ENCODE measurements at places on chromosomes 12 and 14.

GRCh38 chr14:61939776-61940175, 177.6 kb downstream of the SNAPC1 start:
- DNase-seq: no peak

DNA sequence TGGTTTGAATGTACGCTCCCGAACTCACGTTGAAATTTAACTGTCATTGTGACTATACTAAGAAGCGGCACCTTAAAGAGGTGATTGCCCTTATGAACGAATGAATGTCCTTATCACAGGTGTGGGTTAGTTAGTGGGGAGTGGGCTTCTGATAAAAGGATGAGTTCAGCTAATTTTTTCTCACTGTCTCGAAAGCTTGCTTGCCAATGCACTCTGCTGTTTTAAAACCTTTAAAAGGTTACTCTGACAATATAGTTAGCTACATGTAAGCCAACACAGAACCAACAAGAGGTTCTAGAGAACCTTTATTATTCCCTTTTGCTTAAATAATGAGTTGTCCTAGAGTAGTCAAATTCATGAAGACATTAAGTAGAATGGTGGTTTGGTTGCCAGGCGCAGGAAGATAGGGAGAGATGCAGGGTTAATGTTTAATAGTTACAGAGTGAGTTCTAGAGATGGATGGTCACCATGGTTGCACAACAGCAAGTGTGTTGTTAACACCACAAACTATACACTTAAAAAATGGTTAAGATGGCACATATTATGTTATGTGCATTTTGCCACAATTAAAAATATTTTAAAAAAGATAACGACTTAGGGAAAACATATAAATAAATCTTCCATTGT, 26.3 kb downstream of the RTN1 start:
- DNase-seq: peak; percentile 67

DNA sequence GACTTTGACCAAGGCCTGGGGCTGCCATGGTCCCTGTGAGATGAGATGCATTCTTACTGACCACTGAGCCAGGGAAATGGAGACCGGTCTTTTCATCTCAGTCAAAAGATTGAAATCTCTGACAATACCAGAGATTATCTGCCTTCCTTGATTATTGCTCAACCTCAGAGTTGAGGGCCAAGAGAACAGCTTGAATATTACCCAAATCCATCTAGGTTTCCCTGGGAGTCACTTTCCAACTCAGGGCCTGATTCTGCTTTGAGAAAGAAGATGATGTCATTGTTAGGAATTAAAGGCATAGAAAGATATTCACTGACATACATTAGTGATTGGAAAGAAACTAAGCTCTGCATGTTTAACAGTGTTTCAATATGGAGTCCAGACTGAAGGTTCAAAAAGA, 515.9 kb upstream of the TBX3 start:
- DNase-seq: no peak

DNA sequence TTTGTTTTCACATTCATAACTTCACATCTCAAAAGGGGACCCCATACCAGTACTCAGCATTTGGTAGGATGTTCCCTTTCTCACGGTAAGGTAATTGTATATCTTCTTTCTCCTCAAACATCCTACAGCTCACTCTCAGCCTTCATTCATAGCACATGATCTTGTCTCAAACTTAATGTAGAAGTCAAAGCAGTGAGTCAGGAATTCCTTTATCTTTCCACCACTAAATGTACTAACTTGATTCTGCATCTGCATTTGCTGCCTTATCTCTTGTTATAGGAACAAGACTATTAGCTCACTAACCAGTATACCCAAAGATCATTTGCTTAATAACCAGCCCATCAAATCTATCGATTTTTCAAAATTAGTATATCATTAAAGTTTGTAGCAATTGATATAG, 22.9 kb downstream of the CPSF2 start:
- no peak for DNase-seq

GRCh38 chr14:20743556-20743955, 2.1 kb upstream of the EDDM3A start:
- no peak for DNase-seq

DNA sequence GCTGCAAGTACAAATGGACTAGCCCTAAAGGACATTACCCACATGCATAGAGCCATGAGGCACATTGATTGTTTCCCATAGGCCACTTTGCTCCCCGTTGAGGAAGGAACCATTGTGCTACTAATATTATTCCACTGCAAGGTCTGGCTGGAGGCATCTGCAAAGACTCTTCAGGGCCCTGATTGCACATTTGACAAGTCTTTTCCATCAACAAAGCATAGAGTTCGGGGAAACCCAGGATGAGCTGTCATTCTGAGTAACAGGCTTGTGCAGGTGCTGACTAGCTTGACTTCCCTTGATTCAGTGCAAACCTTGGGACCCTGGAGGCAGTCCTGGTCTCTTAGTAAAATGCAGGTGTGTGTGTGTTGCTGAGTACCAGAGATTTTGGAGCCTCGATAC, 73.8 kb downstream of the SUSD6 start:
- peak; percentile 75 for DNase-seq

- DNase-seq: no peak
Observed at GRCh38 chr14:71235875-71236274, 328.6 kb downstream of the PCNX1 start.

GRCh38 chr14:105163040-105163742, 5.4 kb downstream of the JAG2 start:
- peak; percentile 37 for DNase-seq

DNA sequence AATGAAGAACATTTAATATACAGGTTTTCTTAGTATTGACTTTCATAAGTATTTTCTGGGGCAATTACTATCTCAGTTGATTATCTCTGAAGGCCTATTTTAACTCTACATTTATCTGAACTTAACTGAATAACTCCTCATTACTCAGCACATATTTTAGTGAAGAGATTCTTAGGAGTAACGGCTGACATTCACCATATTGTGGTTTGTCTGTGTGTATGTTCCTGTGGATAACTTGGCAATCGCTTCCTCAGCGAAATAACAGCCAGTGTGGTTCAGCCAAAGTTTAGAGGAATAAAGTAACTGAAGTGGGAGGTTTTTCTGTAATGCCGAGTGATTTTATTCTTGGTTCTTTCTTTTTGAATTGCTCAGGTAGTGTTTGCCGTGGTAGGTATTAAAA, 168.0 kb downstream of the RAD51B start:
- DNase-seq: no peak

DNA sequence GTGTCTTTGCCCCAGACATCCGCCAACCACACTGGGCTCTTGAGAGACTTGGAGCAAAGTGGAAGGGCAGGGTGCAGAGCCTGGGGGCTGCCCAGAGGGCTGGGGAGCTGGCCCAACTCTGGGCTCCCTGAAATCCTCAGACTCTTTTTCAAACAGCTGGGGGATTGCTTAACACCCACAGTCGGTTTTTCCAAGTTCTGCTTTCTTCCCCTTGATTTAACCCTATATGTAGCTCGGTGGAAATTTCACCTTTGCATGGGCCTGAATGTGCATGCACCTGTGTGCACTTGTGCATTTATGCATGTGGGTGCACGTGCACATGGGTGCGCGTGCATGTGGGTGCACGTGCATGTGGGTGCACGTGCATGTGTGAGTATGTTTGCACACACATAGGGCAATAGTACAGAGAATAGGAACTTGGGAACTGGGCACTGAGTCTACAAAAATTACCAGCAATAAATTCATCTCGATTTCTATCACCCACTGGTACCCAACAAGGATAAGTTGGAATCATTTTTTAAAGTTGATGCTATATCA, 52.3 kb upstream of the RFLNA start:
- no peak for DNase-seq

DNA sequence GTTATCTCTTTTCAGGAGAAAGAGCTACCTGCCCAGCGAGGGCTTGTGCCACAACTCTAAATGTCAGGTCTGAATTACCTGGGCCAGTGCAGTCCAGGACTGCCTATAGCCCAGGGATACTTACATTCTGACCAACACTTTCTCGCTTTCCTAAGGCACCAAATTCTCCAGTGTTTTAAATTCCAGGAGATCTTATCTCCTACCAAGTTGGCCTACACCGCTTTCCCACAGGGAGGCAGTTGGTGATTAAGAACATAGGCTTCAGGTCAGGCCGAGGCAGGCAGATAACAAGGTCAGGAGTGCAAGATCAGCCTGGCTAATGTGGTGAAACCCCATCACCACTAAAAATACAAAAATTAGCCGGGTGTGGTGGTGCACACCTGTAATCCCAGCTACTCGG, 41.1 kb downstream of the RPS29 start:
- no peak for DNase-seq

DNA sequence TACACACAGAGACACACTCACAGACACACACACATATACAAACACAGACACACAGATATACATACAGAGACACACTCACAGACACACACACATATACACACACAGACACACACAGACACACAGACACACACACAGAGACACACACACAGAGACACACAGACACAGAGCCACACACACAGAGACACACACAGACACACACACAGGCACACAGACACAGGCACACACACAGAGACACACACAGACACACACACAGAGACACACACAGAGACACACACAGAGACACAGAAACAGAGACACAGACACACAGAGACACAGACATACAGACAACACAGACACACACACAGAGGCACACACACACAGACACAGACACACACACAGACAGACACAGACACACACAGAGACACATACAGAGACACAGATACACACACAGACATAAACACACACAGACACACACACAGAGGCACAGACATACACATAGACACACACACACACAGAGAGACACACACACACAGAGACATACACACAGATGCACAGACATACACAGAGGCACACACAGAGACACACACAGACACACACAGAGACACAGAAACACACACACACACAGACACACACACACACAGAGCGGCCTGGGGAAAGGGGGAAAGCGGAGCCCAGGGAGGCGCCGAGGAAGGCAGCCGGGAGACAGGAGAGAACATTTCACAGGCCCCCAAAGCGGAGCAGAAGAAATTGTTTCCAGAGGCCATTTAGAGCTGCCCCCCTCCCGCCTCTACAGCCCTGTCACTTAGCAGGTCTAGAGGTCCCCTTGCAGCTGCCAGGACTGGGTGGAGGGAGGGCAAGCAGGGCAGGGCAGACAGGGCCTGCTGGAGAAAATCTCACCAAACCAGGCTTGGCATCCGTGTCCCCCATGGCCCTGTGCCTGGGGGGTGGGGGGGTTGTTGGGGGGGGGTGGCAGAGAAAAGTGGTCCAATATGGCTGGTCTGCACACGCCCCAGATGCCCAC, 38.9 kb downstream of the SERPINA3 start:
- DNase-seq: no peak

- no peak for DNase-seq
Observed at GRCh38 chr12:12877781-12878455, 13.4 kb upstream of the GPRC5A start.

- DNase-seq: no peak
Observed at GRCh38 chr12:87511371-87511770, 517.8 kb downstream of the C12orf50 start.

GRCh38 chr12:91854725-91855124, 290.9 kb downstream of the BTG1 start:
- DNase-seq: no peak

DNA sequence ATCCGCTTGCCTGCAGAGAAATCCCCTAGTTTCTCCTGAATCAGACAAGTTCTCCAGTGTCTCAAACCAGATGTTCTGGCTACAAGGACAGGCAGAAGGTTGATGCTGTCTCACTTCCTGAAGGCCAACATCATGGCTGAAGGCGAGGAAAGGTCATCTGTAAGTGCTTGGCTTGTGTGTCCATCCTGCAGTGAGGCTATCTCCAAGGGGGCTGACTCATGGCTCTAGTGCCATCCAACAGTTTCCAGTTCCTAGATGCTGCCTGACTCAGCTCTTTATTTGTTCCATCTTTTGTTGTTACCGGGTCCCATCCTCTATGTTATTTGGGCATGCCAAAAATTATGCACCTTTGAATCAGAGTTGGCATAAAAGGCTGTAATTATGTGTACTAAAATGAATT, 232.1 kb upstream of the TBX3 start:
- DNase-seq: no peak

DNA sequence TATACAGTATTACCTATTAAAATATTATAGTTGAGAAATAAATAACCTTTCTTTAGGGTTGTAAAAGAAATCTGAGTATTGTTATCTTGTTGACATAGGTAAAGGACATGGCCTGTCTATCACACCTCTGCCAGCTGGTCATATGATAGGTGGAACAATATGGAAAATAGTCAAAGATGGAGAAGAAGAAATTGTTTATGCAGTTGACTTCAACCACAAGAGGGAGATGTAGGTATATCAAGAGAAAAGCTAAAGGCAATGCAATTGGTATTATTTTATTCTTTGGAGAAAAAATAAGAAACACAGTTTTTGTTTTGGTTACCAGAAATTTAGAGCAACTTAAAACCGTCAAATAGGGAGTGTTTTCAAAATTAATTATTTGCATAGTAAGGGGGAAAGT, 13.5 kb downstream of the CPSF2 start:
- peak; percentile 71 for DNase-seq

- no peak for DNase-seq
Observed at GRCh38 chr12:121592320-121592719, 11.5 kb upstream of the KDM2B start.

- DNase-seq: no peak
Observed at GRCh38 chr14:88829188-88829587, 4.7 kb downstream of the TTC8 start.

DNA sequence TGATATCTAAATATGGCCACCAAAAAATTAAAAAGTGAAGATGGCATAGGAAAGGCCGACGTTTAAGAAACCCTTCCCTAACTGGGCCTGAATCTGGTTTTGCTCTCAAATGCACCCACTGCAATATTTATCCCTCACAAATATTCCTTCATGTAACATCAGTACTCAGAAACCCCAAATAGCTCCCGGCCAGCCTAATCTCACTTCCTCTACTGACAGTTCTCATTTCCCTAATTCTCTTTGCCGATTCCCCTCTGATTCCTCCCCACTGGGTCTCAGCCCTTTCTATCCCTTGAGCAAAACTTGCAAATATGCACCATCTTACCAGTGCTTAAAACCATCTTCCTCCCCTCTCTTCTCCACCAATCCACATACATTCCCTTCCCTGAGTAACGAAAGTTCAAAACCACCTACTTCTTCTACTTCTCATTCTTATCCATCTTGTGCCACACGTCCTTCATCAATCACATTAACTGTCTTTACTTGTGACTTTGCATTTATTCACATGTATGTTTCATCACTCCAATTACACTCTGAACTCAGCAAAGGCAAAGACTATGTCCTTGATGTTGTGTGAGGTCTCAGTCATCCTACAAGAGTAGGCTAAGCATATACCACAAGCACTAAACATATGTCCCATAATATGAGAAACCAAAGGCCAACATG, 23.1 kb downstream of the KCNK10 start:
- no peak for DNase-seq

- no peak for DNase-seq
Observed at GRCh38 chr14:50040895-50041465, 75.4 kb downstream of the VCPKMT start.

- DNase-seq: peak; percentile 27
Observed at GRCh38 chr14:24311837-24312615, 724 bp downstream of the LTB4R start.

- DNase-seq: peak; percentile 50
Observed at GRCh38 chr12:585062-586061, 77.9 kb downstream of the NINJ2 start.

- no peak for DNase-seq
Observed at GRCh38 chr12:54349679-54350078, 14.6 kb downstream of the GPR84 start.
